HFFc6 (cell line): ENCODE measurements at places on chromosomes 7 and 10.
A peak's percentile ranks its signal among the peaks of the same experiment; 100 is the strongest.

DNA sequence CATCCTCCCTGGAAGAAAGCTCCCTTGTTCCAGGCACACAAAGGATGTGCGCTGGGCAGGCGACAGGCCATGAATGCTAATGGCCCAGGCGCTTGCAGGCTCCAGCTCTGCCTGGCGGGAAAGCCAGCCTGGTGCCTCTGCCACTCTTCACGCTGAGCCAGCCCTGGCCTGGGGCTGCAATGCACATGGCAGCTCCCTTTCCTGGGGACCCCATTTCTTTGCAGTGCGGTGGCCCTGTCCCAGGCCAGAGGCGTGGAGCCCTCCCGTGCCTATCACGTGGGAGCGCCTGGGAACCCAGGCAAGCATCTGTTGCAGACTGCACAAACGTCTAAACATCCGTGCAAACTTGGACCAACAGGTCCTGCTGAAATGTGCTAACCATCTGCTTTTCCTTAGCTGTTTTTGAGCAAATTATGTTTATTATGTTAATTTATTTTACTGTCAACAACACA is 152.1 kb upstream of the LYZL2 start:
- no peaks in the 10 kb centered on the region; the same call in 1 of the 2 replicates for H3K27me3 ChIP-seq
- no peak for DNase-seq
- no peaks in the 10 kb centered on the region for H3K36me3 ChIP-seq
- peaks cover 46% of the 10 kb centered on the region for H3K4me1 ChIP-seq

- DNase-seq: no peak
- H3K4me3 ChIP-seq: no peak overlapping the region
- H3K36me3 ChIP-seq: no peaks in the 10 kb centered on the region
- H3K4me1 ChIP-seq: no peaks in the 10 kb centered on the region
Observed at GRCh38 chr10:64196638-64197315, 675.6 kb downstream of the REEP3 start.

GRCh38 chr7:90256778-90257177 is 11.8 kb downstream of the CFAP69 start:
- no peak overlapping the region for H3K27ac ChIP-seq
- DNase-seq: no peak
- H3K4me3 ChIP-seq: no peak overlapping the region
- H3K27me3 ChIP-seq: no peaks in the 10 kb centered on the region

- H3K27me3 ChIP-seq: no peaks in the 10 kb centered on the region
- no peak overlapping the region for H3K27ac ChIP-seq
- no peak for DNase-seq
- no peak overlapping the region for H3K4me3 ChIP-seq
Observed at GRCh38 chr7:52547308-52547910, 488.0 kb upstream of the POM121L12 start.

- H3K4me1 ChIP-seq: peaks cover 40% of the 10 kb centered on the region
- peaks cover 6% of the 10 kb centered on the region; the same call in 1 of the 2 replicates for H3K36me3 ChIP-seq
- H3K27me3 ChIP-seq: no peaks in the 10 kb centered on the region
Observed at GRCh38 chr7:134472572-134473244, 13.8 kb upstream of the AKR1B1 start.

DNA sequence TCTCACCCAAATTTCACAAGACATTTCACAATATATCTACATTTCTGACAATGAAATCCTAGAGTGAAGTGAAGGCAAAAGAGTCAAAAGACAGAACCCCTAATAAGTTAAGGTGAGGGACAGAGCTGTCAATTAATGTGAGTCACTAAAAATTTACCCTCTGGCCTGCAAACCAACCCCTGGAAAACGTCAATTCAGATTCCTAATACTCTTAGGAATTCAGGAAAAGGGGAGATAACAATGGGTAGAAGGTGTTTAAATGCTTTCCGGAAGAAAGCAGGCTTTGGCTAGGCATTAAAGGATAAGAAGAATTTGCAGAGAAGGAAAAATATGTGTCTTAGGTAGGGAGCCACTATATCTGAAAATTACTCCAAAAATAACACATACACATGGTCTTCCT is 299.6 kb downstream of the INHBA start:
- no peak overlapping the region for H3K27ac ChIP-seq
- peaks cover 7% of the 10 kb centered on the region for H3K4me1 ChIP-seq
- no peak overlapping the region for H3K4me3 ChIP-seq
- 0 out of 2 replicates have a peak, but pooled peaks cover 2% of the 10 kb centered on the region for H3K27me3 ChIP-seq
- H3K36me3 ChIP-seq: no peaks in the 10 kb centered on the region
- no peak for DNase-seq

- H3K36me3 ChIP-seq: no peaks in the 10 kb centered on the region
- H3K4me3 ChIP-seq: no peak overlapping the region
- DNase-seq: no peak
- peaks cover 5% of the 10 kb centered on the region; the same call in 1 of the 2 replicates for H3K4me1 ChIP-seq
- H3K27me3 ChIP-seq: no peaks in the 10 kb centered on the region
- H3K27ac ChIP-seq: no peak overlapping the region
Observed at GRCh38 chr7:110786328-110786965, 304.5 kb upstream of the LRRN3 start.

DNA sequence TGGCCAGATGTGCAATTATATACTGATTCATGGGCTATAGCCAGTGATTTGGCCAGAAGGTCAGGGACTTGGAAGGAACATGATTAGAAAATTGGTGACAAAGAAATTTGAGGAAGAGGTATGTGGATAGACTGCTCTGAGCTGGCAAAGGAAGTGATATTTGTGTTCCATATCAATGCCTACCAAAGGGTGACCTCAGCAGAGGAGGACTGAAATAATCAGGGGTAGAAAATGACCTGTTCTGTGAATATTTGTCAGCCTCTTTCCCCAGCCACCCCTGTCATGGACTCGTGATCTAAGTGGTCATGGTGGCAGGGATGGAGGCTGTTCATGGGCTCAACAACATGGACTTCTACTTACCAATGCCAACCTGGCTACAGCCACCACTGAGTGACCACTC is 47.0 kb downstream of the PTPRE start:
- H3K36me3 ChIP-seq: no peaks in the 10 kb centered on the region; the same call in 1 of the 2 replicates
- no peak overlapping the region for H3K4me3 ChIP-seq
- no peak for DNase-seq
- no peak overlapping the region for H3K27ac ChIP-seq
- H3K4me1 ChIP-seq: no peaks in the 10 kb centered on the region
- no peaks in the 10 kb centered on the region; the same call in 1 of the 2 replicates for H3K27me3 ChIP-seq

- H3K27me3 ChIP-seq: no peaks in the 10 kb centered on the region
- peaks cover 9% of the 10 kb centered on the region; the same call in 1 of the 2 replicates for H3K4me1 ChIP-seq
- H3K36me3 ChIP-seq: no peaks in the 10 kb centered on the region
- no peak for DNase-seq
Observed at GRCh38 chr10:31659665-31660064, 269.0 kb downstream of the ARHGAP12 start.

GRCh38 chr10:49364747-49365146 is 31.1 kb downstream of the DRGX start:
- H3K4me3 ChIP-seq: no peak overlapping the region
- no peaks in the 10 kb centered on the region for H3K36me3 ChIP-seq
- H3K27me3 ChIP-seq: peaks cover 51% of the 10 kb centered on the region
- peaks cover 7% of the 10 kb centered on the region for H3K4me1 ChIP-seq
- DNase-seq: no peak

DNA sequence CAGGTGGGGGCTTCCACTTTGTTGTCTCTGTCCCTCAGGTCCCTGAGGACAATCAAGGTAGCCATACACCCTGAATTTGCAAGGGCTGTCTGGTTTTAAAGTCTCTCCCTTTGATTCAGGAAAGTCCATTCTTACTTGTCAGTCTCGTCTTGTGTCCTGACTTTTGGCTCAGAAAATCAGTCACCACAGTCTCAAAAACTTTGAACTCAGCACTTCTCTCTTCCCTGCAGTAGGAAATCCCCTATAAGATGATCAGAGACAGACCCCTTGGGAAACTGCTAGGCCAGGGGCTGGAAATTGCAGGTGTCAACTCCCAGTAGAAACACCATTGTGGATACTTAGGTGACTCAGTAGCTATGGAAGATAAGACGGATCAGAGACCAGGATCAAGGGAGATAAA is 73.1 kb downstream of the CDC123 start:
- DNase-seq: no peak
- H3K4me1 ChIP-seq: peaks cover 12% of the 10 kb centered on the region
- no peaks in the 10 kb centered on the region for H3K36me3 ChIP-seq
- no peak overlapping the region for H3K4me3 ChIP-seq
- no peak overlapping the region for H3K27ac ChIP-seq

DNA sequence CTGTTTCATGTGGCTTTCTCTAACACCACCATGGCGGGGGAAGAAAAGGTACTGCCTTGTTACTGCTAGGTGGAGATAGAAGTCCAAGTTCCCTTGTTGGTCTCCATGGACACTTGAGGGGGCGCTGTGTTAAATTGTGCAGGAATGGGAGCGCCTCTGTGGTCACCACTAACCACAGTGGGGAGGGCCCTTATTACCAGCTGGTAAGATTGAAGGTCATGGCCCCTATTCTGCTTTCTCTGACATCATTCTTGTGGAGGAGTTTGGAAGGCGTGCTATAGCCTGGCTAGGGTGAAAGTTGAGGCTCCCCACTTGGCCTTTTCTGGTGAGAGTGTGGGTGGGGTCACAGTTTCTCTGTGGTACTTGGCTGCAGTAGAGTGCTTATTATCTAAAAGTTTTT is 14.9 kb upstream of the MXI1 start:
- H3K27me3 ChIP-seq: peaks cover 33% of the 10 kb centered on the region
- H3K4me3 ChIP-seq: no peak overlapping the region
- H3K4me1 ChIP-seq: no peaks in the 10 kb centered on the region
- no peak overlapping the region for H3K27ac ChIP-seq
- no peaks in the 10 kb centered on the region for H3K36me3 ChIP-seq

DNA sequence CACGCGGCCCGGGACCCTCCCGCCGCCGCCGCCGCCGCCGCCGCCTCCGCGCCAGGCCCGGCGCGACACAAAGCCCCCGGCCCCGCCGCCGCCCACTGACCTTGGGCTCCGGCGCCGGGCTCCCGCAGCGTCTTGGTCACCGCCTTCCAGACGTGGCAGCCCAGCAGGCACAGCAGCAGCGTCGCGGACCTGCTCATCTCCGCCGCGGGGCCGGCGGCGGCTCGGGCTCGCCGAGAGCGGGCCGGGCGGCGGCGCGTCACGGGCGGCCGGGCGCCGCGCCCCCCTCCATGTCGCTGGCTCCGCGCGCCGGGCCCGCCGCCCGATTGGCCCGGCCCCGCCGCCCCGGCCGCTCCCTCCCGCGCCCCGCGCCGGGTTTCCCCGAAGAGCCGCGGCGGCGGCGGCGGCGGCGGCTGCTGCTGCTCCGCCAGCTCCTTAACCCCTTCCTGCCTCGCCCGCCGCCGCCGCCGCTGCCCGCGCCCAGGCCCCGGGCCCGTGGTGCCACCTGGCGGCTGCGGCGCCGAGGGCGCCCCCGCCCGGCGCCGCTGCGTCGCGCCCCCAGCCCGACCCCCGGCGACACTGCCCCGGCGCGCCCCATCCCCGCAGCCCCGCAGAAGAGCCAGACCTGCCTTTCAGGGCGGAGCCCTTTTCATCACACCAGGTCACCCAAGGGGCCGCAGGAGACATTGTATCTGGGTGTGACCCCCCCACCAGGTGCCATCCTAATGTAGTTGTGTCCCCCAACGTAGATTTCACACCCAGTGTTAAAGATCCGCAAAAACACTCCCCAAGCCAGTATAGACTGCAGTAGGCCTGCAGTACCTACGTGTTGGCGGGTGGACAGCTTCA is at the start of gene FAM171A1:
FAM171A1 (minus strand) TSS at position 434 of the 846 bp plus-strand sequence; CDS start at position 197, 237 bp downstream.
- H3K27me3 ChIP-seq: peaks cover 1% of the 10 kb centered on the region; the same call in 1 of the 2 replicates
- H3K4me1 ChIP-seq: peaks cover 21% of the 10 kb centered on the region
- peak; percentile 21 for DNase-seq
- H3K4me3 ChIP-seq: peak within 1 kb of the TSS; percentile 90

- H3K36me3 ChIP-seq: peaks cover 30% of the 10 kb centered on the region
- peak overlapping the region; percentile 40 for H3K4me3 ChIP-seq
- peaks cover 1% of the 10 kb centered on the region for H3K27me3 ChIP-seq
- H3K27ac ChIP-seq: peak overlapping the region; percentile 75
- peaks cover 60% of the 10 kb centered on the region for H3K4me1 ChIP-seq
Observed at GRCh38 chr7:2172311-2173188, 60.2 kb downstream of the MAD1L1 start.

- peaks cover 27% of the 10 kb centered on the region for H3K4me1 ChIP-seq
- no peaks in the 10 kb centered on the region for H3K36me3 ChIP-seq
- no peak overlapping the region for H3K4me3 ChIP-seq
- peaks cover 27% of the 10 kb centered on the region for H3K27me3 ChIP-seq
- H3K27ac ChIP-seq: no peak overlapping the region
Observed at GRCh38 chr7:27344471-27344870, 101.9 kb downstream of the EVX1 start.

- peaks cover 3% of the 10 kb centered on the region; the same call in 1 of the 2 replicates for H3K36me3 ChIP-seq
- DNase-seq: no peak
- H3K27ac ChIP-seq: no peak overlapping the region
- H3K4me3 ChIP-seq: no peak overlapping the region
Observed at GRCh38 chr10:132542819-132543218, 5.2 kb downstream of the INPP5A start.

GRCh38 chr10:2611603-2612002 is 455.7 kb upstream of the PFKP start:
- H3K4me3 ChIP-seq: no peak overlapping the region
- H3K27ac ChIP-seq: no peak overlapping the region
- H3K27me3 ChIP-seq: no peaks in the 10 kb centered on the region
- DNase-seq: no peak
- no peaks in the 10 kb centered on the region for H3K36me3 ChIP-seq

DNA sequence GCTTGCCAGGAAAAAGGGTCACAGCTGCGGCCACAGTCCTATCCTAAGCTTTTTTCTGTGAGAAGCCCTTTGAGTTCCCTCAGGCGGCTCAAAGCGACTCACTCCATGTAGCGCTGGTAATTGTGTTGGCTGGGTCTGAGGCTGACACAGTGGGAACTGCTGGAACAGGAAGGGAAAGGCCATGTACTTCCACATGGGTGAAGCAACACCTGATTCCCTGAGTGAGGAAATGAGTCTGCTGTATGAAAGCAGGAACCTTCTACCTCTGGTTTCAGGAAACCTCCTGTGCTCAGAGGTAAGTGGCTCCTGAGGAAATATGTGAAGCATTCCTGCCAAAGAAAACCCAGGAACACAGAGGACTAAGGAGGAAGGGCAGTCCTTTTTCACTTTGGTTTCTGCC is 734.6 kb upstream of the SORCS1 start:
- no peaks in the 10 kb centered on the region for H3K27me3 ChIP-seq
- H3K4me1 ChIP-seq: no peaks in the 10 kb centered on the region
- H3K4me3 ChIP-seq: no peak overlapping the region
- H3K27ac ChIP-seq: no peak overlapping the region

DNA sequence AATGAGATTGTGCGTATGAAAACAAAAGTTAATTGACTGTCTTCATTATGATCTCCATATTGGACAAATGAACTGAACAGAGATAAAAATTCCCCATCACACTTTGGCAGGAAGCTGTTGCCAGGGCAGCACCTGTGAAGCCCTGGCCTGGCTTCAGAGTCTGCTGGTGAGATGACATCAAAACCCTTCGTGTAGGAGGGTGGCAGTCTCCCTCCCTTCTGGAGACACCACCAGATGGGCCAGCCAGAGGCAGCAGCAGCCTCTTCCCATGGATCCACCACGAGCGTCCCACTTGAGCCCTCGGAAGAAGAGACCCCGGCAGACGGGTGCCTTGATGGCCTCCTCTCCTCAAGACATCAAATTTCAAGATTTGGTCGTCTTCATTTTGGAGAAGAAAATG is at the start of gene DNTT:
DNTT (plus strand) TSS at position 205 of the 400 bp plus-strand sequence; CDS start at position 269, 64 bp downstream.
- H3K4me1 ChIP-seq: no peaks in the 10 kb centered on the region
- H3K27me3 ChIP-seq: peaks cover 5% of the 10 kb centered on the region
- DNase-seq: no peak
- H3K4me3 ChIP-seq: no peak within 1 kb of the TSS
- H3K36me3 ChIP-seq: no peaks in the 10 kb centered on the region

GRCh38 chr7:158973440-158973839 is 117.1 kb downstream of the DYNC2I1 start:
- H3K4me3 ChIP-seq: no peak overlapping the region
- no peak for DNase-seq
- H3K27ac ChIP-seq: no peak overlapping the region
- H3K36me3 ChIP-seq: no peaks in the 10 kb centered on the region
- peaks cover 9% of the 10 kb centered on the region for H3K4me1 ChIP-seq
